Naive thymus-derived CD8-positive, alpha-beta T cell (primary cell): ENCODE measurements at places on chromosomes 13 and 19.

DNA sequence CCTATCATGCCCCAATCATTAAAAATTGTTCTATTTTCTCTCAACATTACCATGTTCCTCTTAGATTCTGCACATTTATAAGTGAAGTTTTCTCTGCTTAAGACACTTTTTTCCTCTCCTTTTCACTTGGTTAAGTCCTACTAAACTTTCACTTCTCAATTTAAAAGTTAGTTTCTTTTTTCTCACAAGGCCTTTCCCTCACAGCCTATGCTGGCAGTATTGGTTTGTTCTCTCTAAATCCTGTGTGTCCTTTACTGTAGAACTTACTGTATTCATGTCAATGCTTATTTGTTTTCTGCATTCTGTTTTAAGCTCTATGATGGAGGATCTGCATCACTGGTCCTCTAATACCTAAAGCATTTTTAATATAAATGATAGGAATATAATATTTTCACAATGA is 2816.6 kb downstream of the PCDH9 start:
- no peaks in the 10 kb centered on the region for H3K36me3 ChIP-seq
- no peak for DNase-seq
- H3K27me3 ChIP-seq: no peaks in the 10 kb centered on the region

DNA sequence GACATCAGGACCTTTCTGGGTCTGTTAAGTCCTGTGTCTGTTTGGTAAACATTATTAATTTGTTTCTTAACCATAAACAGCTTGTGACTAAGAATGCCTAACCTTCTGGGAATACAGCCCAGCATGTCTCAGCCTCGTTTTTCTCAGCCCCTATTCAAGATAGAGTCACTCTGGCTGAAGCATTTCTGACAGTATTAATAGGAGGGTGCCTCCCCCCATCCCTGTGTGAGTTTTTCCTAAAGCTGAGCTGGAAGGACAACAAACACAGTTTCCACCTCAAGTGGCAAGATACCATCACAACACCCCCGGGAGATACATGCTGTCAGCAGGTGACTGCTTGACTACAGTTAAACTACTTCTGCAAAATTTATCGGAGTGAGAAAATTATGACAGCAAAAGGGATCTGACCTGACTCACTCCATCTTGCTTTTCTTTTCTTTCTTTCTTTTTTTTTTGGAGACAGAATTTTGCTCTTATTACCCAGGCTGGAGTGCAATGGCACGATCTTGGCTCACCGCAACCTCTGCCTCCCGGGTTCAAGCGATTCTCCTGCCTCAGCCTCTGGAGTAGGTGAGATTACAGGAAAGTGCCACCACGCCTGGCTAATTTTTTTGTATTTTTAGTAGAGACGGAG is 59.3 kb upstream of the ABCC4 start:
- H3K4me1 ChIP-seq: no peaks in the 10 kb centered on the region
- H3K27me3 ChIP-seq: no peaks in the 10 kb centered on the region
- H3K36me3 ChIP-seq: no peaks in the 10 kb centered on the region
- H3K27ac ChIP-seq: no peak overlapping the region
- no peak for DNase-seq

DNA sequence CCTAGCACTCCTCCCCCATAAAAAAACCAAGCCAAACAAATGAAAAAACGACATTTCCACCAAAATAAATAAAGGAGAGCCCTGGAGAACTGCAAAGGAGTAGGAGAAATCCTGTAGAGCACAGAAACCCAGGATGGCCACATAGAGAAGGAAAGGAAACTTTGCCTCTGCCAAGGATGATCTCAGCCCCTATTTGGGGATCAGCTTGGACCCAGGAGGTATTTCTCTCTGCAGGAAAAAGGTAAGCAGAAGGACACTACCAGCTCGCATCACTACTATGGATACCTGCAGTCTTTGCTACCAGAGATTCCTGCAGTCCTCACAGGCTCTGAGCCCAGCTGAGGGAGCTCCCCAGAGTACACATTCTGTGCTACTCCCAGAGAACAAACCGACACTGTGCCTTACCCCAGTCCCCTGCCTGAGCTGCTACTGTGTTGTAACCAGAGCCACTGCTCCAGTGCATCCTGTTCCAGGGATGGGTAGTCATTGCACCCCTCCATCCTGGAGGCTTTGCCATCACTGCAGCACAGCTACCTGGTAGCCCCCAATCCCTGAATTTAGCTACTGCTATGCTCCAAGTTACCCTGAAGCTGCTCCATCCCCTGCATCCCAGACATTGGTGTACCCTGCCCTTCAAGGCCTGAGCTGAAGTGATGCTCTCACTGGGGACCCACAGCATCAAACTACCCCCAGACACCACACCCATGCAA is 41.7 kb downstream of the VWA8 start:
- H3K27ac ChIP-seq: peak overlapping the region; percentile 88
- no peak for DNase-seq
- no peaks in the 10 kb centered on the region for H3K27me3 ChIP-seq
- peaks cover 22% of the 10 kb centered on the region for H3K4me1 ChIP-seq
- H3K36me3 ChIP-seq: peaks cover 19% of the 10 kb centered on the region

DNA sequence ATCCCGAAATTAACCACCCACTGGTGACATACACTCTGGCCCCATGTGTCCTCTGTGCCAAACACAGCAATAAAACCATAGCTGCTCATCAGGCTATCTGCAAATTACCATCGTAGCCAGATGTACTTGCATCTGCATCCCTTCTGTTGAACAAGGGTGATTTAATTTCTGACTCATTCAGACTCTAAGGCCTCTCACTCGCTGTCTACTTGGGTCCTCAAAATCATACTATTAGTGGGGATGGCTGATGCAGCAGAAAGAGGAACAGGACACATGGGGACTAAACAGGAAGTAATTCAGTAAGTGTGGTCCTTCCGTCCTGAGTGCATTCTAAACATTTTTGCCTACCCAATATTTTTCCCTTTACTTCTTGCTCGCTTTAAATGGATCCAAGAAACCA is 2275.0 kb upstream of the PCDH20 start:
- no peaks in the 10 kb centered on the region for H3K36me3 ChIP-seq
- no peaks in the 10 kb centered on the region for H3K27me3 ChIP-seq
- H3K27ac ChIP-seq: no peak overlapping the region
- H3K4me1 ChIP-seq: no peaks in the 10 kb centered on the region

DNA sequence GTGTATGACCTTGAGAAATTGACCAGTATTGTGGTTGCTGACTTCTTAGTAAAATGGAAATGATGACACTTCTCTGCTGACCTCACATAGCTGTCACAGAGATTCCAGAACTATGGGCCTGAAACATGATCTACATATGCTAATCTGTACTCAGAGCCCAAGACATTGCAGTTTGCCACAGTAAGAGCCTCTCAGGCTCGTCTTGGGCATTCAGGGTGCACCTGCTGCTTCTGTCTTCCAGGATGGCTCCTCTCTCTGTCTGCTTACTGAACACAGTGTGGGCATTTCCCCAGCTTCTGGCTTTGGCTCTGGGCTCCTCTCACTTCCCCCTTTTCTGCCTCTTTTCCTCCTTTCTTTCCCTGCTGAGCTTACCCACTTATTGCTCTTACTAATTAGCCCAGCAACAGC is 22.3 kb upstream of the SLC46A3 start:
- DNase-seq: no peak
- no peaks in the 10 kb centered on the region for H3K36me3 ChIP-seq
- H3K4me3 ChIP-seq: no peak overlapping the region
- H3K27ac ChIP-seq: no peak overlapping the region
- no peaks in the 10 kb centered on the region for H3K4me1 ChIP-seq
- H3K27me3 ChIP-seq: no peaks in the 10 kb centered on the region

GRCh38 chr13:102800145-102801041 is 1.5 kb downstream of the BIVM start:
- peaks cover 5% of the 10 kb centered on the region for H3K27me3 ChIP-seq
- H3K4me3 ChIP-seq: peak overlapping the region; percentile 91
- peak overlapping the region; percentile 82 for H3K27ac ChIP-seq
- H3K4me1 ChIP-seq: peaks cover 11% of the 10 kb centered on the region

- H3K4me1 ChIP-seq: peaks cover 30% of the 10 kb centered on the region
- peak overlapping the region; percentile 93 for H3K27ac ChIP-seq
- H3K36me3 ChIP-seq: no peaks in the 10 kb centered on the region
- H3K27me3 ChIP-seq: no peaks in the 10 kb centered on the region
- peak overlapping the region; percentile 92 for H3K4me3 ChIP-seq
Measured at GRCh38 chr19:17184371-17184841, 30.8 kb upstream of the USE1 start.

- peaks cover 41% of the 10 kb centered on the region for H3K27me3 ChIP-seq
- DNase-seq: no peak
- H3K27ac ChIP-seq: no peak overlapping the region
- peaks cover 3% of the 10 kb centered on the region for H3K36me3 ChIP-seq
Measured at GRCh38 chr19:29267701-29268100, 54.8 kb upstream of the UQCRFS1 start.

DNA sequence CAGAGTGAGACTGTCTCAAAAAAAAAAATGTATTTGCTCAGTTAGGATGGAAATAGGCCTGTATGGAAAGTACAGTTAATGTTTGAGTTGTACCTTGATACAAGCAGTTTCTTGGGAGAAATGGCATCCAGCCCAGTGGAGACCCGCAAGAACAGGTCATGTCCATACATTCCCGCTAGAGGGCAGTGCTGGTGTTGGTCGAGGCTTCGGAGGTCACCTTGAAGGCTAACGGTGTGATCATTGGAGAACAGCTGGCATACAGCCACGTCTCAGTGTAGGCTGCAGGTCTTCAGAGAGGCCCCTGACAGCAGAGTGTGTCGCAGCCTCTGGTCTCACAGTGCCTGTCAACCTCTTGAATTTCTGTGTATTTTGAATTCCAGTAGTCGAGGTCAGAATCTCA is 7.5 kb downstream of the ZNF610 start:
- no peak overlapping the region for H3K4me3 ChIP-seq
- H3K4me1 ChIP-seq: no peaks in the 10 kb centered on the region
- peaks cover 6% of the 10 kb centered on the region for H3K36me3 ChIP-seq
- DNase-seq: peak; percentile 18
- no peaks in the 10 kb centered on the region for H3K27me3 ChIP-seq
- no peak overlapping the region for H3K27ac ChIP-seq
